Glutamatergic neuron (in vitro differentiated cells): ENCODE measurements at places on chromosomes 12 and 14. TPM values are rescaled to one million over a fixed set of nuclear protein-coding genes. Genes with fewer than 3 reads are reported as not detected.

- H3K27me3 ChIP-seq = peaks cover 4% of the 10 kb centered on the region
- no peak overlapping the region for H3K4me3 ChIP-seq
- peaks cover 6% of the 10 kb centered on the region for H3K4me1 ChIP-seq
- H3K36me3 ChIP-seq = peaks cover 5% of the 10 kb centered on the region
- no peak for DNase-seq
Measured at GRCh38 chr14:91964724-91965123, 17.2 kb upstream of the FBLN5 start.

DNA sequence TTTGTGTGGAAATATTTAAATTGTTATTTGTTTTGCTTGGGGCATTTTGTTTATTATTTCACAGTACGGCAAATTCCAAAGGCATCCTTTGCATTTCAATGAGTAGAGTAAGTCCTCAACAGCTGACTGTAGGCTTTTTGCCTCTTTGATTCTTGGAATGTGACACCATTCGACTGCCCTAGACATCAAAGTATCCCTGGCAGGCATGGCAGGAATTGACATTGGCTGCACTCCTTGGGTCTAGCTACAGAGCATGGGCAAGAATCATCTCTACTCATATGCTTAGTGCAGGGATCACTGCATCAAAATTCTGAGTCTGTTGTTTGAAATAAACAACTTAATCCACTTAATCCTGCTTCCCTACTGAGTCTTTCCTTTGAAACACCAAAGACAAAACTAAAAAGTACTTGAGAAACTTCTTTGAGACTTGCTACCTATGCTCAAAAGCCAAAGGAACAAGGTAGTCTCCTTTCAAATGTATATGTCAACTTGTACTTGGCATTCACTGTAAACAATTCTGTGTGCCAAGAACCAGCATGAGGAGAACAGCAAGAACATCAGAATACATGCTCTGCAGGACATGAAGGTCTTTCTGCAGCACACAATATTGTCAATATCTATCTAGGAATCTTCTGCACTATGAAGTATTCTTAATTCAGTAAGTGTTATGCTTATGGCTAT lies 1569.0 kb upstream of the FLRT2 start:
- DNase-seq = no peak
- H3K4me3 ChIP-seq = no peak overlapping the region
- H3K4me1 ChIP-seq = no peaks in the 10 kb centered on the region
- no peaks in the 10 kb centered on the region for H3K36me3 ChIP-seq
- H3K27ac ChIP-seq = no peak overlapping the region

The PTPN6 gene
- total RNA-seq = 3.8 TPM

- H3K36me3 ChIP-seq = no peaks in the 10 kb centered on the region
- H3K27me3 ChIP-seq = peaks cover 11% of the 10 kb centered on the region
- H3K4me3 ChIP-seq = peak overlapping the region; percentile 83
Measured at GRCh38 chr14:105249182-105250007, 1.1 kb downstream of the BTBD6 start.

GRCh38 chr14:61558271-61558670 lies 137.0 kb upstream of the HIF1A start:
- no peaks in the 10 kb centered on the region for H3K27me3 ChIP-seq
- H3K36me3 ChIP-seq = no peaks in the 10 kb centered on the region
- no peak overlapping the region for H3K4me3 ChIP-seq
- H3K4me1 ChIP-seq = peaks cover 9% of the 10 kb centered on the region
- no peak for DNase-seq
- no peak overlapping the region for H3K27ac ChIP-seq

- H3K27ac ChIP-seq = no peak overlapping the region
- no peaks in the 10 kb centered on the region for H3K36me3 ChIP-seq
- peaks cover 3% of the 10 kb centered on the region for H3K27me3 ChIP-seq
- no peaks in the 10 kb centered on the region for H3K4me1 ChIP-seq
Measured at GRCh38 chr12:93549174-93549573, 23.3 kb upstream of the SOCS2 start.
